ENCODE measurements at places on chromosomes 3 and 15. TPM values are rescaled to one million over a fixed set of nuclear protein-coding genes. Genes with fewer than 3 reads are reported as not detected.

CPEB1 gene
- total RNA-seq, result 15.9 TPM

DNA sequence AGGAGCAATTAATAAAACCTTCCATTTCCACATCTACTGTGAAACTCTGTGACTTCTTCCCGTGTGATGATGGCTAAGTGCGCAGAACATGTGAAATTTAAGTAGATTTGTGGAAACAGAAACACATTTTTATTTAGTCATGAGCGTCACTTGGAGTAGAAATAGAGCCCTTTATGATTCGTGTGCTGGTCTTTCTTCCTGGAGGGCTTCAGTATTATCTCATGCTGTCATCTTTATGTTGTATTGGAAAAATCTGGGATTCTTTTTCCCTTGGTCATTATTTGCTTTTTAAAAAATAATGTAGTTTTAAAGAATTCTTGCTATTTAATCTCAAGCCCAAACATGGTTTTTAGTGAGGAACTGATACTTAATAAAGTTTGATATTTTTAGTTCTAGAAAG lies 284.0 kb upstream of the CTDSPL start:
- no peak for DNase-seq

DNA sequence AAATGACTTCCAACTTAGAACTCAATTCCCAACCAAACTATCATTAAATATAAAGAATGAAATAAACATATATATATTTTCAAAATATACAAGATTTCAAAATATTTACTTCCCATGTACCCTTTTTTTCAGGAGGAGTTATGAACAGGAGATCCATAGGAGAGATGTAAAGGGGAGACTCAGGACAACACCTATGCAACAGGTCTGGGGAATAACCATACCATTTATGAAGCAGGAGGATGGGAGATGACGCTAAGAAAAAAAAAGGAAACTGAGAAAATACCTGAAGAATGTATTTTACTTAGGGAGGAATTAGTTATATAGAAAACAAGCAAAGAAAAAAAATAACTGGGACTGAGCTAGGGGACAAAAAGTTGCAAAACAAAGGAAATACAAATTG lies 23.8 kb downstream of the INTS14 start:
- DNase-seq, result no peak

DNA sequence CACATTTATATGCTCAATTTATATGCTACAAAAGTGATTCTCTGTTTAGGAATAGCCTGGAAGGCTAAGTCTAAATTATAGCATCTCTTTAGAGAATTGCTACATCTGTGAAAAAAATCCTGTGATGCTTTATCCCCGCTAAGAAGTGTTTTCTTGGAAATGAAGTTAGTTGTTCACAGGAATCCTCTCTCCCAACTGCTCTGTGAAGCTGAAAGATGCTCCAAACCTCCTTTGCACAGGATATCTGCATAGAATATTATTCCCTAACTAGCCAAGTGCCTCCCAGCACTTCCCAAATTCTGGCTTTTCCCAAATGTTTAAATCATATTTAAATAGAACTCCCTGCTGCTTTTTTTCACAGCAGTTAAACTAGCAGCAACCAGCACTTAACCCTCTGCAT lies 132.2 kb downstream of the SRGAP3 start:
- no peak for DNase-seq

DNA sequence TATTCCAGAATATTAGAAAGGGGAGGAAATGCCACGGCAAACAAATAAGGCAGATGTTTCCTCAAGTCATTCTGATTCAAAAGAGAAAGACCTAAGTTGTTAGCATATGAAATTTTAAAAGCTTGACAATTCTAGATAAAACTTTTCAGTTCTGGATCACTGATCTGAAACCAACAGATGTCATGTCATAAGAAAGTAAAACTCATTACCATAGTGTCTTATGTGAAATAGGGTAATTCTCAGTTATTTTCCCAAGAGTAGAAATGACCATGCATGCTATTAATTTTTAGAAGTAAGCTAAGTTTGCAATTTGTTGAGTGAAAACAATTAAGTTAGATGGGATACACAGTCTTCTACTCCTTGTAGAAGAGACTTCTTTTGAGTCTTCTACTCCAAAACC lies 630.3 kb downstream of the NAALADL2 start:
- DNase-seq, result no peak

All from GM23248 (cell line).